Fibroblast of skin of back (primary cell): ENCODE measurements at places on chromosomes 5 and 9.
A peak's percentile ranks its signal among the peaks of the same experiment; 100 is the strongest.

- no peak for DNase-seq
Measured at GRCh38 chr9:130474106-130474505, 29.3 kb downstream of the ASS1 start.

- DNase-seq: peak; percentile 59
Measured at GRCh38 chr5:149310947-149311658, 34.2 kb upstream of the GRPEL2 start.

- no peak for DNase-seq
Measured at GRCh38 chr9:96027251-96028131, 152.0 kb downstream of the ERCC6L2 start.

GRCh38 chr5:10595672-10596309 is 31.9 kb downstream of the ANKRD33B start:
- DNase-seq: peak; percentile 87

DNA sequence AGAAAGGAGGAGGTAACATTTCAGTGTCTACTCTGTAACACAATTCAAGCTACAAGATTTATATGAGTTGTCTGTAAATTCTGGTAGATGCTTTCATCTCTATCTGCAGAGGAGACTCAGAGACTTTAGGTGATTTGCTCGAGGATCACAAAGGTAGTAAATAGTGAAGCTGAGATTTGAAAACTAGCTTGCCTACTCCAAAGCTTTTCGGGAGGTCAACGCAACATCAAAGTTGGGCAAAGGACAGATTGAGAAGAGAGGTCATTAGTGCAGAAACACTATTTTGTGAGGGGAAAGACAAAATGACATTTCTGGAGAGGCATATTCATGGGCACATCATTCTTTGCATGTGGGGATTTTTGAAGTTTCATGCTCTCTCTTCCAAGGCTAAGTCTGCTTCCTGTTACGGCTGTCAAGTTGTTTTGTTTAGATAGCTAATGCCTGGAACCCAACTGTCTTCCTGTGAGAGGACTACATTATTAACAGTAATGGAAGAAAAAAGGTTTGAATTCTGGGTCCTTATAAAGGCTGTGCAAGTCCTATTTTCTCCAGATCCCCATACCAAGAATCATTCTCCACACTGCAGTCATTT is 413.5 kb upstream of the ZNF462 start:
- DNase-seq: no peak

- no peak for DNase-seq
Measured at GRCh38 chr9:36174271-36174670, 5.1 kb downstream of the CCIN start.

GRCh38 chr5:79109527-79110492 is 1.8 kb upstream of the BHMT start:
- DNase-seq: no peak

- peak; percentile 76 for DNase-seq
Measured at GRCh38 chr5:172886974-172887501, 53.0 kb downstream of the ERGIC1 start.

DNA sequence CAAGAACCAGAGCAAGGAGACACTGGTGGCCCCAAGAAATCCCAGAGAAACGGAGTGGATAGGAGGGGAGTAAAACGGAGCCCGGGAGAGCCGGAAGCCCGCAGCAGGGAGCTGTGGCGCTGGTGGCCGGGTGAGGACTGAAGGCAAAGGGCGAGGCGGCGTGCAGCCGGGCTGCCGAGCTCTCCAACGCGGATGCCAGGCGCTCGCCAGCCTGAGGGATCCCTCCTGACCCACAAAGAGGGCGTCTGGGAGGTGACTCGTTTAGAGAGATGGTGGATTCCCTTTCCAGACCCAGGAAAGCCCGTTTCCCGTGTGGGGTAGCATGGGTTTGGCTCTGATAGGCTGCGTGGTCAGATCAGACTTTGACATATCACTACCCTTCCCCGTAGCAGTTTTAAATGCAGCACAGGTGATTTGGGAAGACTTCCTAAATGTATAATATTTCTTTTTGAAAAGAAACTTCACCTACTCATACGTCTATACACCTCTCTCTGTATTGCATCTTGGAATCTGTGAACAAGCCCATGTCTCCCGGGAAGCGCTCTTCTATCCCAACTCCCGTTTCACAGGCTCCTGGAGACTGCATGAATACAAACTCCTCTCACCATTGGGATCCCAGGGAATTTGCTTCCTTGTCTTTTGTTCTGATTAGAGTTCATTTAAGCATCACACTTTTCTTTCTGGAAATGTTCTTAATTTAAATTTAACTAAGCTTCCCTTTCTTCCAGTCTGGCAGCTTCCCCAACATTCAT is 158.1 kb downstream of the C9orf152 start:
- DNase-seq: no peak

- no peak for DNase-seq
Measured at GRCh38 chr9:119304555-119304954, 64.7 kb downstream of the BRINP1 start.

GRCh38 chr9:36980148-36980974 is 53.7 kb downstream of the PAX5 start:
- no peak for DNase-seq

GRCh38 chr5:168578538-168579487 is at the start of gene PANK3:
Gene PANK3, minus strand, starts transcription at chr5:168579368. Its CDS starts 85 bp downstream, at chr5:168579283.
- DNase-seq: no peak

GRCh38 chr5:132823481-132824050 is 6.9 kb downstream of the SHROOM1 start:
- no peak for DNase-seq

DNA sequence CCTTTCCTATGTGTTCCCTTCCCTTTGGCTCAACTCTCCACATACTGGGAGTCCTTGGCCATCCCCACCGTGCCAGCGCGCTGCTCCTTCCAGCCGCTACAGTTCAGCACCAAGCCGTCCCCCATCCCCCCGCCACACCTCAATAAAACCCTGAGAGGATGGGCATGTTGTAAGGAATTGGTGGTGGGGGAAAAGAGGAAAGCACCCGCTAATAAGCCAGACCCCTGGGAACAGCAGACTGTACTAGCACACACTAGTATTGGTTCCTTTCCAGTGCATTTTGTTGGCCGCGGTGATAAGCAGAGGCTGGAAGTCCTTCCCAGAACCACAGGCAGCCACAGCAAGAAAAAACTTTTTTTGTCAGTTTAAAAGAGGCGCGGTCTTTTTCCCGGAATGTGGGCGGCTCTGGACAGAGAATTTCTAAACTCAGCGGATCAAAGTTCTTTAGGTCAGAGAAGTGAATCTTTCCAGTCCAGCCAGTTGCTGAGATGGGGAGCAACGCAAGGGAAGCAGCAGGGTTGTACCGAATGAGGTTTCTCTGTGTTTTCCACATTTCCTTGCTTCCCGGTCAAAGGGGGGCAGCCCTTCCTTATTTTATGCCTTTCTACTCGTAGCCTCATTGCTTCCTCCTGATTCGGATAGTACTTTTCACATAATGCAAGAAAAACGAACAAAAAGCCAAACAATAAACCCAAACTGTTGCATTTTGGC is 2.1 kb downstream of the CHSY3 start:
- peak; percentile 61 for DNase-seq

DNA sequence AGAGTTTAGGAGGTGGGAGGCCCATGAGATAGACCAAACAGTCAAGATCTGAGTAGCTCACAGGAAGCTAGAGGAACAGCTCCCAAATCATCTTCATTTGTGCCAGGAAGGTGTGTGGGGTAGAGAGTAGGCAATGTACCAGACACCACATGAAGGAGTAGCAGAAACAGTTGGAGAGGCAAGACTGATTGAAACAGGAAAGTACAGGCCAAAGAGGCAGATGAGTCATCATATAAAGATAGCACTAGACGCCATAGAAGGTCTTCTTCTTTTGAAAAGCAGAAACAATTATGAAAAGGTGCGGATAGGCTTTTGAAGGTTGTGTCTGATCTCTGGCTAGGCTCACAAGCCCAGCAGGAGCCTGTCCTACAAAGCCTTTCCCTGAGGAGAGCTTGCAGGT is 62.7 kb upstream of the PALM2AKAP2 start:
- no peak for DNase-seq

GRCh38 chr5:90055831-90056328 is 353.7 kb downstream of the CETN3 start:
- DNase-seq: peak; percentile 96

GRCh38 chr5:170265522-170265921 is 32.1 kb downstream of the LCP2 start:
- no peak for DNase-seq

DNA sequence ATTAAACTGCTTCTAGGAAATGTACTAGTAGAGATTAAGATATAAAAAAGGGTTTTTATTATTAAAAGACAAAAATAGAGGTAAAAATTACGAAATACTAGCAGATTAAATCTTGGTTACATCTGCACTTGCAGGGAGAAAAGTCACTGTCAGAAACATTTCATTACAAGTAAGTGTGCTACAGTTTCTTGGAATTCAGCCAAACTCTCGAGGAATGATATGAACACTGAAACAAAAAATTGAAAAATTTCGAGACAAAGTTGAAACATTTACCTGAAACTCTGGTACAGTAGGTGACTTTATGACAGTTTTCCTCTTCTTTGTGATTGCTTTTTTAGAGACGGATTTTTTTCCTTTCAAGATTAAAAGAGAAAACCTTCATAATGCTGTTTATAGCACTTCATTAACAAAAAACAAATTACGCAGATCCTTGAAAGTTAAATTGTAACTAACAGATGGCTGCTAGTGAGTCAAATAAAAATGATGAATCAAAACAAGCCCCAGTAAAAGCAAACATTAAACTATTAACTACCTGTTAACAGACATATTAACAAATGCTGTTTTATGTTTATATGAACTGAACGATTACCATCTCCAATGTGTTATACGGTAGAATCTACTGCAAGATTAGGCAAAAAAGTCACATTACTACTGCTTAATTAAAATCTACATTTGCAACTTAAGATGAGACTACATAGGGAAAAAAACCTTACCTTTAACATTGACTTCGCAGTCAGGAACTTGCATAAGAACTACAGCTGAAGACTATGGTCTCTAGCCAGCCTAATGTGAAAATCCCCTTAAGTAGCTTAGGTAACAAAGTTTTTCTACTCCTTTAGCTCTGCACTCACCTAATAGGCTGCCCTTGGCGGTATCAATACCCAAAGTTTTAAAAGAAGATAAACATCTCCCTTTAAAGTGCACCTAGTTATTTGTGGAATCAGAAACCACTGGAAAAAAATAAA is 61.4 kb downstream of the RANBP6 start:
- no peak for DNase-seq
